ENCODE measurements at places on chromosomes 5 and 9.
A peak's percentile ranks its signal among the peaks of the same experiment; 100 is the strongest.

DNA sequence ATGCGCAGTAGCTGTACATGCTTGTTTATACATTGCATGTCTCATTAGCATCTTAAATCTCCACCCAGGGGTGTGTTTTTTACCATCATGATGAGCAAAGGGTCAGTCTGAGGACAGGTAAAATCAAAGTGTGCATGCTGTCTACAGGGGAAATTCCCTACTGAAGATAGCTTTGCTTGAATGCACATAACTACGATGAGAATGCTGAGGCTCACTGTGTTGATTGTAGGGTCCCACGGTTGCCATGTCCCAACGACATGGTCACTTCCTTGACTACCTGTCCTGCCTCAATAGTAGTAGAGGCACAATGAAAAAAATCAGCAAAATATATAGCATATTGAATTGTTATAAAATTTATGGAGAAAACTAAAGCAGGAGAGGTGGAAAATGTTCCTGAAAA is 95.6 kb upstream of the TUSC1 start:
- DNase-seq = no peak

DNA sequence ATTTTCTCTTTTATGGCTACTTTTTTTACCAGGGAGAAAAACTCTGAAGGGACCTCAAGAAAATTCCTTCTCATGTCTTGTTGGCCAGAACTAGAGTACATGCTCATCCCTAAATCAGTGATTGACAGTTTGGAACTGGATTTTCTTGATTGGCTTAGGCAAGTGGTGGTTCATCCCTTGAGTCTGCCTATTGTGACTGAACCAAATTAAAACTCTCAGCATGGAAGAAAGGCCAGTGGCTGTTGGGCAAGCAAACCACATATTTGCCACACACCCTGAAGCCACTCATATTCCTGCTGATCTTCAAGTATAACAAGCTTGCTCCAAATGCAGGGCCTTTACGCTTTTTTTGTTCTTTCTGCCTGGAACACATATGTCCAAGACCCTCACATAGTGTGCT is 7.2 kb upstream of the HOMER1 start:
- DNase-seq = no peak

DNA sequence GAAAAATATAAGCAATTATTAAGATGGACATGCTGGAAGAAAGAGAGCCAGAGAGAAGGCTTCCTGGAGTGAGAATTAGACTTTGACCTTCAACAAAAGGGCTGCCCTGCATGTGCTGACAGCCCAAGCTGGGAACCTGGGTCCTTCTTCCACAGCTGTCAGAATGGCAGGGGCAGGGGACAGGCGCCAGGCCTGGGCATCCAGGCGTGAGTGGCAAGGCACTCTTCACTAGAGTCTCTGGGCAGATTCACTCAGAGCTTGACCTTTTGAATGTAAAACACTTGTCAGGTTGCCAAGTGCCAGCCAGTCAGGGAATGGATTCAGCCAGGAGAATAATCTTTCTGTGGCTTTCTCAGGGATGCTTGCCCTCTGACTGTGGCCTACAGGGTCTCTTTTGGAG is 119.1 kb upstream of the CLINT1 start:
- DNase-seq = no peak

DNA sequence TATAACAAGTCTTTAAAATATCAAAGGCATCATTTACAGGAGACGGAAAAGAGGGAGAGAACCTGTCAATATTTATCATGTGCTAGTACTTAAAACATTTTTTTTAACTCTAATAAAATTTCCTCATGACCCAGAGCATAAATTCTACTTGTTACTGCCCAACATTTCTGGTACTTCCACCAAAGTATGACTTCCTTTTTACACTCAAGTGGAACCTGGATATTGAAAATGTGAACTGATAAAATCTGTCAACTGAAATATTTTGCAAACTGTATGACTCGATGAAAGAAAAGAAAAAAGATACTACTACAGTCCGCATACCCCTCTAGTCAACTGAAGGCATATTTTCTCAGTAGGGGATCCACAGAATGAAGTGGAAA is 37.1 kb downstream of the FAM13B start:
- no peak for DNase-seq

DNA sequence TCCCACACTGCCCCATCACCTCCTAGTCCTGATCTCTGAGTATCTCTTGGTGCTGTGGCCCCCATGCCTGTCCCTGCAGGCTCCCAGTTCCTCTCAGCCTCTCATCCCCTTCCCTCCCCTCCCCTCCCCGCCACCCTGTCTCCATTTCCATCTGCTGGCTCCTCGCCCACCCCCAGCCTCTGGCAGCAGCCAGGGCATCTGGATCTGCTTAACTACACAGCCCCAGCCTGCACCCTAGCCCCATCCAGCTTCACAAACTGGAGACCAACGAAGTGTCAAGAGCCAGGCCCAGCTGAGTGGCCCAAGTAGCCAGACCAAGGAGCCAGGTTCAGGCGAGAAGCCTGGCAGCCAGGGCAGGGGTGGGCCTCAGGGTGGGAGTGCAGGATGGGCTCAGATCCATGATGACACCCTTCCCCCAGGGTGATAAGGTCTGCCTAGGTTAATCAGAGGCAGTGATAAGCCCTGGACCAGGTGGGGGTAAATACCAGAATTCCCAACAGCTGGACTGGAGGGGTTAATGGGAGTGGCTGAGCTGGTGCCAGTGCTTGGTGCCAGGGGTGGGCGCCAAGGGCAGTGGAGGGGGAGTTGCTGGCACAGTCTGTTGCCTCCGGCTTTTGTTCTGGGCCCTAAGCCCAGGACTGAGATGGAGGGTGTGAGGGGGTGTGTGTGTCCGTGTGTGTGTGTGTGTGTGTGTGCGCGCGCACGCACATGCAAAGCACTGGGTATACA is 2.5 kb downstream of the IL11RA start:
- DNase-seq = peak; percentile 51

GRCh38 chr9:136292591-136293448 is 11.1 kb downstream of the CCDC187 start:
- DNase-seq = no peak

GRCh38 chr5:159788835-159789331 is 127.4 kb upstream of the ADRA1B start:
- no peak for DNase-seq

- DNase-seq = no peak
These were observed 226.6 kb downstream of the CD180 start for GRCh38 chr5:66969963-66970362.

DNA sequence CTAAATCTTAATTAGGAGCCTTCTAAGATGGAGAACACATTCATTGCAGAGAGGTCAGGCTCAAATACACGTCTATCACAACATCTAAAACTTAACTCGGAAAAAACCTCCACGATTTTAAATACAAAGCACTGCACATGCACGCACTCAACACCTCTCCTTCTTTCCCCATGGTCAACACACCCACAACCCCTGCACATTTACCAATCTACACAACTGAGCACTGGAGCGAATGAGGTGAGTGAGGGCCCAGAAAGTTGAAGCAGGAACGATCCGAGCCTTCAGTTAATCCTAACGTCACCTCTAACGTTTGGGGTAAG is 278 bp upstream of the NIPSNAP3A start:
- no peak for DNase-seq

DNA sequence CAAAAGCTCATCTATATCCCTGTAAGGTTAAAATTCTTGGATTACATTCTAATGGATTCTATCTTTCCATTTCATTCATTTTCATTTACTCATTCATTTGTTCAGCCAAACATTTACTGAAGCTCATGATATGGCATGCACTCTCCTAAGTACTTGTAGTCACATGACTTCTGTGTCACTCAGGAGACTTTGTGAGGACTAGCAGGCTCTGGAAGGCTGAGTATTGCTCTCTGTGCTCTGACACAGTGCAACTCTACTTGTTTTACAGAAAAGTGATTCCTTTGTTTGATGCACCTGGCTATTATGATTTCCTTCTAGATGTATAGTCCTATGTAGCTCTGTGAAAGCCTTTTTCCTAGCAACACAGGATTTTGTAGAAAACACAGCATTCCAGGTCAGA is 53.0 kb downstream of the YIPF5 start:
- no peak for DNase-seq

- no peak for DNase-seq
These were observed 35.3 kb downstream of the ERBIN start for GRCh38 chr5:65961633-65962032.

- no peak for DNase-seq
These were observed 153.9 kb upstream of the DAP start for GRCh38 chr5:10914741-10915480.

GRCh38 chr5:103358305-103358995 is 99.9 kb downstream of the MACIR start:
- DNase-seq = no peak

DNA sequence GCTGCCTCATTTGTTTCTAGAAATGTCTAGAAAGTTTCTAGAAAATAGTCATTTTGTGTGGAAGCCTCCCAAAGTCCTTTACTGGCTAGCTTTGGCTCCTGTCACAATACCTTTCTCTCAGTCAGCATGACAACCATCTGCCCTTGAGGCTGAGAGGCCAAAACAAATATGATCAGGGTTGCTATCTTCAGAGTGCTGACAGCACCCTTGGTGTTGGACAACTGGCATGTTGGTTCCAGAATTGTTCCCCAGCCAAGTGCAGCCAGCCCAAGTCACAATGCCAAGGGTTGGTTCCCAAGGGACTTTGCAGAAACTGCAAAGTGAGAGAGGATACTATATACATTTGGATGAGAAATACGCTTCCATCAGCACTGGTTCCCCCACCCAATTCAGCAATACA is 140.9 kb upstream of the GAS1 start:
- DNase-seq = no peak

DNA sequence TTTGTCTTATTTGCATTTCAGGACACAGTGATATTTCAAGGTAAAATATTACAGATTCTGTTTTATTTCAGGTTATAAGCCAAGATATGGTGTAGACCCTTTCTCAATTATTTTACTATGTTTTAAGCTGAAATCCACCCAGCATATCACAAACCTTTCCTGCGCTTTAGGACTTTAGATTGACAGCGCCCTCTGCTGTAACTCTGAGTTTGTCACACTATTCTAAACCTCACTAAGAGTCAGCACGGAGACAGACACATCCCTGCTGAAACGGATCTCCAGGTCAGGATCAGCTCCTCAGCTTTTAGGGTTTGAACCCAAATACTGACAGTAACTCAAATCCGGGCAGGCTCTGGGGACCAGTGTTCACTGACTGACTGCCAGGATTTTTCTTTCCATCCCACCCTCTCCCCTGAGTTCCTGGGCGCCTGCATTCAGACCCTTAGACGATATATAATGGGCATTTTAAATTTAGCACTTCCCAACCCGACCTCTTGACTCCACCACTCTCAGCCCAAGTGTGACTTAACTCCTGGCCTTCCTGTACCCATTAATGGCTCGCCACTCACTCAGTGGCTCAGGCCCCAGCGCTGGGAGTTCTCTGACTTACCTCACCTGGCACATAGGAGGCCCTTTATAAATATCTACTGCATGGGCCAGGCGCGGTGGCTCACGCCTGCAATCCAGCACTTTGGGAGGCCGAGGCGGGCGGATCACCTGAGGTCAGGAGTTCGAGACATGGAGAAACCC is 33.5 kb downstream of the TLX3 start:
- peak; percentile 26 for DNase-seq

DNA sequence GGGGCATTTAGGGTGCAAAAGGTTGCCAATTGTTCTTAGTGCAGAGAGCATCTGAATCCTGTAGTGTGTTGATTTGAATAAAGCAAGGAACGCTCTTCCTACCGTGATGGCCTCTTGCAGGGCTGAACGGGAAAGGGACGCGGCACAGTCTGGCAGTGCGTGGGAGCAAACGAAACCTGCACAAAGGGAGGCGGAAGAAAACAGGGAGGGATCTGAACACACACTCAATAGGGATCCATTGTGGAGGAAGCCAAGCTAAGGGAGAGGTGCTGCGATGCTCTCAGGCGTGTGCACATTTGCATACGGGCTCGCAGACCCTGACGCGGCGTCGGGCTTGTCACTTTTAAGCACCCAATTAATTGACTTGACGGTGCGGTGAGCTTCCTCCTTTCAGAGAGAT is 414.0 kb upstream of the IRX1 start:
- no peak for DNase-seq

DNA sequence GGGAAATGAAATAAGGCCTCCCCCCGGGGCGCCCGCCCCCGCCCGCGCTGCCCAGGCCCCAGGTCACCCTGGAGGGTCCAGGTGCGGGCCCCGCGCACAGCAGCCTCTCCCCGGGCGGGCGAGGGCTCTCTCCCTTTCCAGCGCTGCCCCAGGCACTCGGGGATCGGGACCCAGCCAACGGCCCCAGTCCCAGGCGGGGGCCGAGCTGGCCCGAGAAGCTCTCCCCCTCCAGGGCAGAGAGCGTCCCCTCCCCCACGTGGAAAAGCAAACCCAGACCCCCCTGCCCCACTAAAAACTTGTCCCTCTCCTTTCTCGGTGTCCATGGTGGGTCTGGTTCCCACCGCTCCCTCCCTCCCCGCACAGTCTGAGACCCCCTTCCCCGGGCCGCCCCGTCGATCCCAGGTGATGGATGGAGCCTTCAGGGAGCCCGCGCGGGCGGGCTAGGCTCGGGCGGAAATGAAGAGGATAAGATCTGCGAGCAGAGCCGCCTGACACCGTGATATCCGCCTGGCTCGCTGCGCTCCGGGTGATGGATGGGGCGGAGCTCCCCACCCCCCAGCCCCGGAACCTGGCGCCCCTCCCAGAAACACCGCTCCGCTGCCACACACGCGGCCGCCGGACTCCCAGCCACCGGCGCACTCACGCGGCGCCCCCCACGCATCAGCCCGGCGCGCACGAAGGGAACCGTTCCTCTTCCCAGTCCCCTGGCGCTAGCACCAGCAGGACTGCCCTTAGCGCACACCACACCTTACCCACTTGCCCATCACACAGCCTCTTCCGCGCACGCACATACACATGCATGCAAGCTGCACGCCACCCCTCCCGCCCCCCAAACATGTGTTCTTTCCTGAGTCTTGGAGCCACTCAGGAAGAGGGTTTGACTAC is 81.7 kb upstream of the ZBTB43 start:
- DNase-seq = peak; percentile 63

DNA sequence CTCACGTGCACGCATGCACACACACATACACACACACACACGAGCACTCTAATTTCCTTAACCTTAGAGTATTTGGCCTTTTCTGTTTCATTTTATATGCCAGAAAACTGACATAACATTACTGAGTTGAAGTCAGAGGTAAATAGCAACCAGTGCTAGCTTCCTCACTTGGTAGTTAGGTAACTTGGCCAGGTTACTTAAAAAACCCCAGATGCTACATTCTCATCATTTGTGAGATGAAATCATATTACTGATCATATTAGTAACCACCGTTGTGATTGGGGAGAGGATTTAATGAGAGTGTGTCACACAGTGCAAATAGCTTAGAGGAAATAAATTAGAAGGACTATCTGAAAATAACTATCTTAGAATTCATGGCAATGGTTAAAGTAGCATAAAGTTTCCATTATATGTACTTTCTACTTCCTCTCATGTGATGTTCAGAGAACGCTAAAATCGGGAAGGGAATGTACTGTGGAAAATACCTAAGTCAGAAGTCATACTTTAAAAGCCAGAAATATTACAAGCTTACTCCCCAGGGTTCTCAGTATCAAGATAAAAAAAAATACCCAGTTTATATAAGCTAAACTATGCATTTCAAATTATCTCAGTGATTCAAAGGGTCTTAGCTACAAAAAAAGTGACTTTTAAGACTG is 120.5 kb downstream of the TUSC1 start:
- DNase-seq = no peak
